Osteoblast (primary cell): ENCODE measurements at places on chromosomes 11 and 22.
A peak's percentile ranks its signal among the peaks of the same experiment; 100 is the strongest.

- DNase-seq: no peak
Observed at GRCh38 chr22:43627485-43628213, 184.5 kb downstream of the EFCAB6 start.

DNA sequence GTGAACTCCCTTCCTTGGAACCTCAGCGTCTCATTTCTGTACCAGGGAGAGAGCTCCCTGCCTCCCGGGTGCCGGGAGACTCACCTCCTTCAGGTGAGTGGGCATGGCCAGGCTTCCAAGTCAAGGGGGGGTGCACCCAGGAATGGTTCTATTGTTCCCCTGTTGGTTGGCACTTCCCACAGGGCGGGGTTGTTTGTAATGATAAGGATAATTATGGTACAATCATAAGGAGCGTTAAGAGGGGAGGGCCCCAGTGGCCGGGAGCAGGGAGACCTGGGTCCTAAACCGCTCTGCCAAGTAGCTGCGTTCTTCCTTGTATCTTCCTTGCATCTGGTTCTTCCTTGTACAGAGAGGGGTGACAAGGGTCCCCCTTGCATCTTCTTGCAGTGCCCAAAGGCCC is 79.1 kb downstream of the LRRC32 start:
- peak; percentile 43 for DNase-seq

DNA sequence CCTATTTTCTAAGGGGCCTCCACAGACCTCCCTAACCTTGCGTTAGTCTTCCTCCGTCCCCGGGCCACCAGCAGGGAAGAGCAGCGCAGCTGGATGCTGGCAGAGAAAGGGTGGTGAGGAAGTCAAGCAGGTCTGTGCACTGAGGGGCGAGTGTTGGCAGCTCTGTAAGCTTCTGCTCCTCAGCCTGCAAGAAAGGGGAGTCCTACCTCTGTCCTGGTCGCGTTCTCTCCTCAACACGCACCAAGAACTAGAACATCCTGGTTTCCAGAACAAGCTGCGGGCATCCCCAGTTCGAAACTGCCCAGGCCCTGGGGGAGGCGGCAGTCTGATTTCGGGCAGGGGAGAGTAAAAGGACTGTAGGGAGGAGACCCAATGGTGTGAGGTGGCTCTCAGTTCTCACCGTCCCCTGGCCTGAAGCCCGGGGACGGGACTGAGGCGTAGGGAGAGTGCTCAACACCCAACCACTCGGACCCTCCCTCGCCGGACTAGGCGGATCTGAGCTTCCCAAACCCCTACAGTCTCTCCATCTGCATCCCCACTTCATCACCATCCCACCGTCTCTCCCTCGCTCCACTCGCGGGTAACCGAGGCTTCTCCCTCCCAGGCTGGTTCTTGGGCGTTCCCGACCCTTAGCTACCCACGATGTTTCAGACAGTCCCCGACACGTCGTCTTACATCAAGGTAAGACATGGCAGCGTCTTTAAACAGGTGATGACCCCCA is 7.7 kb upstream of the FLI1 start:
- DNase-seq: peak; percentile 66

GRCh38 chr11:58958500-58958899 is 19.2 kb downstream of the GLYATL1 start:
- peak; percentile 55 for DNase-seq

DNA sequence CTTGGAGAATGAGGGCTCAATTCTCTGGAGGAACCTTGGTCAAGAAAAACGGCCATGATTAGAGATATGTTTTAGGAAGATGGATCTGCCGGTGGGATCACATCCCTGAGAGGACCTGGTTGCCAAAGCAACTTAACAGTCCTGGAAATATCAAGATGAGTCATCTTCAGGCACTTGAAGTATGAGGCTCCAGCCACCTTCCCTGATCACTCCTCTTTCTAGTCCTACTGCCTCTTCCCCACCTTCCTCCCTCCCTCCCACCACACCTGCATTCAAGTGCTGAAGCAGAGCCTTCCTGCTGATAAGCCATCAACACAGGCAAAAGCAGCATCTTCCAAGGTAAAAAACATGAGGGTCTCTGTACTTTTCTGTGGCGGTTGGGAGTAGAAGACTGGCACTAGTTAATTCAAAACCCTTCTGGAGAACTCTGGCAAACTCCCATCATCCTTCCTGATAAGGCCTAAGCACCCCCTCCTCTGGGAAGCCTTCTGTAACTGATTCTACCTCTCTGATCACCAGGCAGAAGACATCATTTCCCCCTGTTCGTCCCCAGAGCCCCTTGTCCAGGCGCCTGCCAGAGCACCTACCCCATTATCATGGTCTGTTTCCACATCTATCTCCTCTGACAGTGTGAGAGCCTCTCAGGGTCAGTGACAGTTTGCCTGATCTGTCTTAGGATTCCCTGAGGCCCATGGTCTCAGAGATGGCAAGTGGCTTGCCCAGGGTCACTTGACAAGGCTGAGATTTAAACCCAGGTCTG is 79.8 kb downstream of the CLPB start:
- no peak for DNase-seq

DNA sequence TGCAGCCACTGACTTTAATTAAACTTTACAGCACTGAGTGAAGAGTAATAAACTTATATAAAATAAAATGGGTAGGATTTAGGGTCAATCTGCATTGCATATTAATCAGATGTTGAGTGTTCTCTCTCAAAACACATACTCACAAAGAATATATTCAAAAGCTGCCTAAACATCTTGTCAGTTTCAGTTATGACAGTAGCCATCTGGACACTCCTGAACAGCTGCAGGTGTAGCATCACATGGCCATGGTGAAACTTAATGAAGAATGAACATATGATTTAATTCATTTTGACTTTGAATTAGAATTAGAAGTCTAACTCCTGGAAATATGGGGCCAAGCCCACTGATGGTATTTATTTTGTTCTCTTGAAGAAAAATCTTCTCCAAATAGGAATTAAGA is 684.3 kb upstream of the RAG2 start:
- DNase-seq: no peak

- no peak for DNase-seq
Observed at GRCh38 chr11:56917708-56918400, 70.9 kb upstream of the OR5AK2 start.

- no peak for DNase-seq
Observed at GRCh38 chr22:39471381-39472141, 14.7 kb downstream of the MGAT3 start.

- DNase-seq: peak; percentile 15
Observed at GRCh38 chr11:104134745-104135144, 29.2 kb downstream of the PDGFD start.

DNA sequence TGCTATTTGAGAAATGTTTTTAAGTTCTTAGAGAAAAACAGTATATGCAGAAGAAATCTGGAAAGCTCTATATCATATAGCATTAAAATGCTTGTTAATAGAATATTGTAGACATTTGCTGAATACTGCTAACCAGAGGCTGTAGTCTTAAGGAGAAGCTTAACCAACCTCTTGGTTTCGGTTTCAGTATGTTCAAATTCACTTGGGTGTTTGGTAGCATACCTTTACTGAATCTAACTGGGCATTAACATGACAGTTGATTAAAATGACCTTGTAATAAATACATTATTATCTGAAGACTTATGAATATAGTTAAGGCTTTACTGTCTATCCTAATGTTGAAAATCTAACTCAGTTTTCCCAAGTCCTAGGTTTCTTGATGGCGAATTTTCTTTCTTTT is 5.4 kb downstream of the PCF11 start:
- DNase-seq: no peak

DNA sequence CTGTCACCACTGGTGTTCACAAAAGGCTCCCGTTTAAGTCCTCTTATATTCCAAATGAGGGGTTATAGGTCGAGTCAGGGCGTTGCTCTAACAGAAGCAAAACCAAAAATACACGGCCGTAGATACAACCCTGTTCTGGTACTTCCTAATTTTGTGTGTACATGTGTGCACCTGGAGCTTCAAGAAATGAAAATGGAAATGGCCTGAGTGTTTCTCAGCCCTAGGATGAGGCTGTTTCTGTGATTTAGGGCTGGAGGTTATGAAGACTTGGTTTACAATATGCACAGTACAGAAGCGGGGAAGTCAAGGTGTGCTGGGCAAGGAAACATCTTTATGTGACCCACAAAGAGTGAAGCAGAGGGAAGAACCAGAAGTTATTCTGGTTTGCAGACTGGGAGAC is 110.4 kb upstream of the OR4B1 start:
- no peak for DNase-seq

- peak; percentile 85 for DNase-seq
Observed at GRCh38 chr22:46033256-46034200, 56.6 kb upstream of the WNT7B start.

GRCh38 chr11:90512846-90513245 is 290.0 kb upstream of the CHORDC1 start:
- no peak for DNase-seq

DNA sequence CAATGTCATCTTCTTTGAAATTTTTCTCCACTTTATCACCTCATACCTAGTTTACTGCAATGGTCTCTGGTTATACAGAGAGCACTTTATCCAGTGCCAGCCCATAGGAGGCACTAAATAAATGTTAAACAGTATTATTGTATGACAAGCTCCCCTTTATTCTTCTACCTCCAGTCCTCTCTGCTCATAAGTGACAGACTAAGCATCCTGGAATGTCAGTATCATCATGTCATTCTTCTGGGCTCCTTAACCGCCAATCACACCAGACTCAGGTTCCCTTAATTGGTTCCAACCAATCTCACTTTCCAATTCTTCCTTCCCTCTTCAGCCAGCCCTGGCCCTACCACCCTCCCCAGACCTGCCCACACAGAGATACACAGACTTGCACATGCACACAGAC is 93.1 kb downstream of the RPL27A start:
- no peak for DNase-seq

GRCh38 chr11:73235236-73235786 is 17.2 kb downstream of the P2RY2 start:
- DNase-seq: no peak

- DNase-seq: no peak
Observed at GRCh38 chr11:59283825-59284772, 71.4 kb upstream of the MPEG1 start.

- peak; percentile 81 for DNase-seq
Observed at GRCh38 chr22:22939588-22940368, 52.2 kb downstream of the IGLL5 start.

- DNase-seq: no peak
Observed at GRCh38 chr22:35037089-35037488, 28.9 kb upstream of the ISX start.

DNA sequence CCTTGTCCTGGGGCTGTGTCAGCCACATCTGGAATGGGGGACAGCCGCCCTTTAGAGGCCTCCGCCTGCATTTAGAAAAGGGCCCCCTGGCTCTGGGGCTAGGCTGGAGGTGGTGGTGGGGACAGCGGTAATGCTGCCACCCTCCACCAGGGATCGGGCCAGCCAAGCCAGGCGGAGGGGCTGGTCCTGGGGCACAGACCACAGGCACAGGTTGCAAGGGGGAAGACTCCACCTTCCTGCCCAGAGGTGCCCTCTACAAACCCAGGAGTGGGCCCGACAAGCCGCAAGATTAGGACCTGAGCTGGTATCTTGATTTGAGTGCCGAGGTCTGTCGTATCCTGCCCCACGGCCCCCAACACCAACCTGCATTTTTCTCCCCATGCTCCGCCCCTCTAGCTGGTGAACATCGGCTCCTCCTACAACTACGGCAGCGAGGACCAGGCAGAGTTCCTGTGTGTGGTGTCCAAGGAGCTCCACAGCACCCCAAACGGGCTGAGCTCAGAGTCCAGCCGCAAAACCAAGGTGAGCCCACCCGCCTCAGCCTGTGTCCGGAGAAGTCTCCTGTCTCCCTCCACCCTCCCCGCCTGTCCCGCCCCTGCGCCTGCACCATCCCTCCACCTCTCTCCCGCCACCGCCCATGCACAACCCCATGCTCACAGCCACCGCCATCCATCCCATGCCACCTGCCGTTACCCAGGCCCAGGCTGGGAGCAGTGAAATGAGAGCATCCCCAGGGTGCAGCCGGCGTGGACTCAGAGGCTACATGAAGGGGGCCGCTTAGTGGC is 7.6 kb downstream of the KCTD17 start:
- peak; percentile 56 for DNase-seq

GRCh38 chr11:122803716-122804115 is 34.6 kb upstream of the CRTAM start:
- DNase-seq: peak; percentile 22

- DNase-seq: no peak
Observed at GRCh38 chr11:28482666-28483065, 374.5 kb downstream of the METTL15 start.

GRCh38 chr11:124754309-124754708 is 2.3 kb upstream of the VSIG2 start:
- no peak for DNase-seq

GRCh38 chr11:93494357-93494756 is 48.8 kb downstream of the SMCO4 start:
- no peak for DNase-seq

DNA sequence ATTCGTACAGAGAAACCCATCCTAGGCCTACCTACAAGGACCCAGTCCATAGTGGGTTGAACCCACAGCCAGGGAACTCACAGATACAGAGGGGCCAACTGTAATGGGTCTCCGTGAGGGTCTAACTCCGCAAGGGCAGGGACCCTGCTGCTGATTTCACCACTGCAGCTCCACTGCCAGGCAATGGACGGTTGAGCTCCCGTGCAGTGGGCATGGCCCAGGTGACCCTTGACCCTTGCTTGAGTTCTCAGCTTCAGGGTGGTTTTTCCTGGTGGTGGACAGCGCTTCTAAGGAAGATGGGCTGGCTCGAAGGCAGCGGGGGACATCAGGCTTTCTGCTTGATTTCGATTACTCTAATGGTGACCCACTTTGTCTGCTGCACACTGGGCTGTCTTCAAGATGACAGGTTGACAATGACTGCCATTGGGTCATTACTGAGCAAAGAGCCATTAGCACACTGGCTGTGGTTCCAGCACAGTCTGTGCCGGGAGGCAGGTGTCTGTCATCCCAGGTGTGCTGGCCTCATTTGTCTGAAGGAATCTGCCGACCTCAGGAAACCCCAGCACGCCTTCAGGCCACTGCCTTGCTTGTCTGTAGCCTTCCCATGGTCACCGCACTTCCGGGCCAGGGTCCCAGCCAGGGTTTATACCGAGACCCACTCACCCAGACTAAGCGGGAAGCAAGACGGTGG is 3.7 kb upstream of the GAL start:
- no peak for DNase-seq

- DNase-seq: peak; percentile 99
Observed at GRCh38 chr22:43923631-43924464, at the start of gene PNPLA3. TSS of gene PNPLA3 (plus strand) at chr22:43923805. CDS start at chr22:43923912, 107 bp downstream.

GRCh38 chr11:1361882-1362281 is 27.9 kb upstream of the BRSK2 start:
- DNase-seq: no peak

DNA sequence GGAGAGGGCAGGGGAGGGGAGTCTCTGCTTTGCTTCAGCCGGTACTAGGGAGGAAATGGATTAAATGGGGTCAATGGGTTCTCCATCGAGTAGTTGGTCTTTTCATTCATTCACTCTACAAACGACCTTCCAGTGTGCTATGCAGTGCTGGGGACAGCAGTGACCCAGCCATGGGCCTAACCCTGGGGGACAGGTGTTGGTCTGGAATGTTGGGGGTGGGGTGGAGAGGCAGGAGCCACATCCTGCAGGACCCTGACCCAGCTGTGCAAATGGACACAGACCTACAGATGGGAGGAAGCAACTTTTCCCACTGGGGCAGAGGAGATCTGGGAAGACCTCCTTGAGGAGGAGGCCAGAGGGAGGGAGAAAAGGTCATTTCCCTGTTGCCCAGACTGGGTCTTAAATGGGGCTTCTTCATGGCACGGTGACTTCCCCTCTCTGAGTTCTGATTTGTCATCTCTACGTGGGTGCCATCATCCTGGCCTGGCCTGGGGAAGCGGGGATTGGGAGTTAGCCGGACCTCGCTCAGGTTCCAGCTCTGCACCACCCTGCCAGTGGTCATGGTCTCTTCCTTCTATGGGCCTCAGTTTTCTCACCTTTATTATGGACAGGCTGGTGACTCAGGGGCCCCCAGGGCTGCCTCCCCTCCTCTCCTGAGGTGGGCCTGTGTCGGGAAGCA is 2.0 kb downstream of the CYTH4 start:
- peak; percentile 70 for DNase-seq
